Stimulated activated CD4-positive, alpha-beta T cell treated with anti-CD3 and anti-CD28 coated beads, Interleukin-4, amount 100 ng/mL, for 1 hour (primary cell): ENCODE measurements at places on chromosomes 3 and 15.

DNA sequence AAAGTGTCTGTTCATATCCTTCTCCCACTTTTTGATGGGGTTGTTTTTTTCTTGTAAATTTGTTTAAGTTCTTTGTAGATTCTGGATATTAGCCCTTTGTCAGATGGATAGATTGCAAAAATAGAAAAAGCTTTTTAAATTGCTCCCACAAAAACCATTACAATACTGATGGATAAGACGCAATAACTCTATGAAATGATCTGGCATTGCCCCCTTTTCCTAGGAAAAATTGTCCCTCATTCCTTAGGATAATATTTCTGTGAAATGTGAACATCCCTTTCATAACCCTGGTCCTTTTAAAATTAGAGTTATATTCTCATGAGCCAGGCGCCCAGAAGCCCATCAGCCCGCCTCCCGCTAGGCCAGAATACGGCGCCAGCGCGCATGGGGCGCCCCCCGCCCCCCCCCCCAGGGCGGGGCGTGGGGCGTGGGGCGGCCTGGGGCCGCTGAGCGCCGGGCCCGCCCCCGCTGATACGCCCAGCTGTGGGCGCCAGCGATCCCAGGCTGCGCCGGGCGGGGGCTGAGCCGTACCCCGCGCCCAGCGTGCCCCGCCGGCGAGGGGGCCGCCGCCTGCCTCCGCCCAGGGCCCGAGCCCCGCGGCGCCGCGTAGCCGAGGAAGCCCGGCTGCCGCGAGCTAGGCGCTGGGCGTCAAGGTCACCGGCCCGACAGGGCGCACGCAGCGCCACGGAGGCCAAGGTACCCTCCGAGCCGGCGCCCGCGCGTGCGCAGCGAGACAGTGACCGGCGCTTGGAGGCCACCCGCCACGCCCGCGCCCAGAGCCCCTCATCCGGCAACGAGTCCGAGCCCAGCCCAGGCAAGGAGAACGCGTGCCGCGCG, 11.1 kb upstream of the ROPN1B start:
- no peak for DNase-seq

GRCh38 chr15:79076661-79077060, 13.9 kb downstream of the RASGRF1 start:
- DNase-seq = no peak

- no peak for DNase-seq
Measured at GRCh38 chr3:52067046-52067445, 10.7 kb upstream of the DUSP7 start.

GRCh38 chr3:187767266-187768012, 22.2 kb upstream of the BCL6 start:
- no peak for DNase-seq
